ENCODE measurements at places on chromosomes 12 and 14.

DNA sequence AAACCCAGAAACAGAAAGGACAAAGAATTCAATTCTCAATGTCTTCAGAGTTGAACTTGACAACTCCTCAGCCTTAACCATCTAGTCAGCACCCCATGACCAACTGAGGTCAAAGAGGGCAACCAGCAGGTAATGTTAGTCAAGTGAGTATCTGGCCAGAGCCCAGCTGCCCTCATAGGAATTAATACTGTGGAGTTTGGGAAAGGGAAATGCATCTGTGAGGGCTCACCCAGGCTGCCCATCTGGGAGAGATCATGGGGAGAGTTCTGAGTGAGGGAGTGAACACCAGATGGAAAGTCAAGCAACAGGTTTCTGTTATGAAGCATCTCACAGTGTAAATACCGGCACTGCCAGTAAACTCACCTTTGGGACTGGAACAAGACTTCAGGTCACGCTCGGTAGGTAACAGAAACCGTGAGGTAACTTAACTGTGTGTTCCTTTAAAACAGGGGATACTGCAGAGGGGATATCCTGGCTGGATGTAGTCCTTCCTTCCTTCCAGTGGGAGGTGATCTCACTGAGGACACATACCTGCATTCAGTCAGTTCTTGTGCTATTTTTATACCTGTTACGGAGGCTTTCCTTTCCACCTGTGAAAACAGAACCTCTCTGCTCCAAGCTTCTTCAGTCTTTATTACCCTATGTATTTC, 94.4 kb downstream of the DAD1 start:
- no peak for DNase-seq

DNA sequence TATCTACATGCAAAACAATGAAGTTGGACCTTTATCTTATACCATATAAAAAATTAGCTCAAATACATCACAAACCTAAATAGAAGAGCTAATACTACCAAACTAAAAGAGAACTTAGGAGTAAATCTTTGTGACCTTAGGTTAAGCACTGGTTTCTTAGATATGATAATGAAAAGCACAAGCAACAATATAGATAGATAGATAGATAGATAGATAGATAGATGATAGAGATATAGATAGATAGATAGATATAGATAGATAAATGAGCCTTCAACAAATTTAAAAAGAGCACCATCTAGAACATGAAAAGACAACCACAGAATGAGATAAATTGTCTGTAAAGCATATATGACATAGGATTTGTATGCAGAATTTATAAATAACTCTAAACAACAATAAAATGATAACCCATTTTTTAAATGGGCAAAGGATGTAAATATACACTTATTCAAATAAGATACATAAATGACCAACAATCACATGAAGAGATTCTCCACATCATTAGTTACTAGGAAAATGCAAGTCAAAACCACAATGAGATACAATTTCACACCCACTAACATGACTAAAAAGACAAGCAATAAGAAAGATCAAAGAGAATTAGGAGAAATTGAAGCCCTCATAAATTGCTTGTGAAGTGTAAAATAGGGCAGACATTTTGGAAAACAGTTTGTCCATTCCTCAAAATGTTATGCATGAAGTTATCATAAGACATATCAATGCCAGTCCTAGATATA, 293.7 kb downstream of the BTG1 start:
- DNase-seq = peak; percentile 57

DNA sequence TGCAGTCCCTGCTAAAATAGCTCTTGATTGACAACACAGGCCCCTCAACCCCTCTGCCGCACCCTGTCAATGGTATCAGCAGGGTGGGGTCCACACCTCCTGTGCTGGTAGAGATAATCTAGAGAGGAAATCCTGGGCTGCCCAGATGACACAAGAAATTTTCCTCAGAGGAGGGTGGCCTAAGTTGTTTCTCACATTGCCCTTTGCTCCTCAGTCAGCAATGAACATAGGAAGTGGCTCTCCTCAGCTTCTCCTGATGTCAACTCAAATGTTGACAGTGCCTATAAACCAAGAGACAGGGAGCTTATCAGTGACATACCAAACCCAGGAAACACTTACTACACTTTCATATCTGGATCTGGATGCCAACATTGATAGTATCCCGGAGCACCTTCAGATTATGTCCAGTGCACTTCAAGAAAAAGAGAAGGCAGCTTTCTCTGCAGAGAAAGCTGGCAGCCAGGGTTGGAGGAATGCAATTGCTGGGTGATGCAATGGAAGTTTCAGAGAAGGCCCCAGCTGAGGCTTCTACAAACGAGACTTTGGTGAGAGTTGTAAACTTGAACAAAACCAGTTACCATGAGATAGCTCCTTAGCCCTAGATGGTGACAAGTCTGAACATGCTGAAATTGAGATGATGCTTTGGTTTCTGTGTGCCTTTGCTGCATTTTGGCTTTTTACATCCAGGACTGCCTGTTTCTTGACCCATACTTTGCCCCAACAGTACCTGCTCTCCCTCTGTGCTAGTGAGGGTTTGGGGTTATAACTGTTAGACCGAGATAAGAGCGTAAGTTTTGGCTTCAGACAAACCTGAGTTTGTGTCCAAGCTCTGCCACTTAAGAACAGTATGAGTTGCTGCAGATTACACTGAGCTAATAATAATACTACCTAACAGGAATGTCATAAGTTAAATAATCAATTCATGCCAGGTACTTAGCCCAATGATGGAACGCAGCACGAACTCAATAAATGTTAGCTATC, 183.5 kb downstream of the NUAK1 start:
- DNase-seq = no peak

GRCh38 chr12:96338852-96339471, 61.3 kb downstream of the CDK17 start:
- DNase-seq = no peak

GRCh38 chr12:78835493-78835892, 29.1 kb upstream of the SYT1 start:
- DNase-seq = no peak

Measured in immature natural killer cell (primary cell).